ENCODE measurements at places on chromosomes 5 and 9. TPM values are rescaled to one million over a fixed set of nuclear protein-coding genes. Genes with fewer than 3 reads are reported as not detected.

CTXN3 gene
- not detected for total RNA-seq

ASTN2 gene
- 5.0 TPM for total RNA-seq

DNA sequence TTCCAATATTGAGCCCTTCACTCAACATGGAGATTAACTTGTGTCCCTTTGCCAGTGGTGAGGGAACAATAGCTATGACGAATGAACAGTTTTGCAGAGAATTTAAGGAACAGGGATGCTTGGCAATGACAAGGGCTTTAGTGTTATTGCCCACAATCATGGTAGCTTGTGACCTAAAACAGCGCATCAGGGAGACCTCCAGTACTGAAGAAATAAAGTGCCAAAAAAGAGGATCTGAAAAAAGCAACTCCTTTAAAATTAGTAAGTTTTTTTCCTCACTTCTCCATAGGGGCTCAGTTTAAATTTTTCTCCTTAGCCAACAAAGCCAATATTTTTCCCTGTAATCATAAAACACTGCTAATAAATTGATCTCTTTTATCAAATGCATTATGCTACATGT lies 41.8 kb upstream of the PAM start:
- H3K4me1 ChIP-seq: no peaks in the 10 kb centered on the region
- H3K36me3 ChIP-seq: no peaks in the 10 kb centered on the region
- H3K27ac ChIP-seq: no peak overlapping the region
- DNase-seq: no peak

DNA sequence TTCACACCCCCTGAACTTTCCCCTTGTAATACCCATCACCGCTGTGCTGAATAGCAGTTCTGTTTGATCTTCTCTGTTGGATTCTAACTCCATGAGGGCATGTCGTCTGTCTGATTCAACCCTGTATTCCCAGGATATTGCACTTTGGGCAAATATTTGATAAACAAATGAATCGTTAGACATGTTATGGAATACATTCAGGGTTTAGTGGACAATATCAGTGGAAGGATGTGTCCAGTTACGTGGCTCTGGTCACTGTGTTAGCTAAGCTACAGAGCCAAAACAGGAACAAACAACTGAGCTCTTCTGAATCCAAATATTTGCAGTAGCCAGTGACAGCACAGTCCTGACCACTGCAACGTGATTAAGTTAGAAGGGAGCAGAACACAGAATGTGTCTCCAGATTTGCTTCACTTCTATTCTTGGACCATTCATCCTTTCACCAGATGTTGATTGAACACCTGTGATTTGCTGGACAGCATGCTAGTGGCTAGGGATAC lies 13.2 kb downstream of the ANGPTL2 start:
- no peak overlapping the region for H3K27ac ChIP-seq
- H3K4me3 ChIP-seq: no peak overlapping the region
- DNase-seq: no peak
- no peaks in the 10 kb centered on the region for H3K27me3 ChIP-seq
- no peaks in the 10 kb centered on the region for H3K36me3 ChIP-seq

Measured in CD4-positive, CD25-positive, alpha-beta regulatory T cell (primary cell).